GM12864 (cell line): ENCODE measurements at places on chromosomes 4 and X.
A peak's percentile ranks its signal among the peaks of the same experiment; 100 is the strongest.

- DNase-seq, result no peak
Observed at GRCh38 chrX:132231587-132231986, 12.3 kb upstream of the RAP2C start.

- DNase-seq, result no peak
Observed at GRCh38 chrX:138890491-138890890, 179.0 kb upstream of the FGF13 start.

DNA sequence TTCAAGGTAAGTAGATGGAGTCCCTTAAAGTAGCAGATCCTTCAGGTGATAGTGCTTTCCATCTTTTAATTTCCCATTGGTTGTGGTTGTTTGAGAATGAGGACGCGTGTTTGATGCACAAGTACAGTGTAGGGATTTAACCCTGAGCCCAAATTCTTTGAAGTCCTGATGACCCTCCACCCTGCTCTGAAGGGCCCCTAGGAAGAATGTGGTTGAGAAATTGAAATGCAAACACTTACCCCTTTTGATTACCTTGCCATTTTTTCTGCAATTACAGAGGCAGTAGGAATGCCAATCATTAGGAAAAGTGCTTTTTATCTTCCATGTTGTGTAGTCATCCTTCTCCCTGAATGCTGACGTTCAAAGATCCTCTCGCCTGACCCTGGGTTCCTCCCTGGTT is 112.4 kb downstream of the ZNF518B start:
- DNase-seq, result no peak

- no peak for DNase-seq
Observed at GRCh38 chrX:38805432-38806389, 4.5 kb downstream of the MID1IP1 start.

GRCh38 chrX:70168238-70169188 is 8.8 kb upstream of the DGAT2L6 start:
- DNase-seq, result no peak

- DNase-seq, result no peak
Observed at GRCh38 chr4:137901114-137901513, 341.0 kb downstream of the SLC7A11 start.

DNA sequence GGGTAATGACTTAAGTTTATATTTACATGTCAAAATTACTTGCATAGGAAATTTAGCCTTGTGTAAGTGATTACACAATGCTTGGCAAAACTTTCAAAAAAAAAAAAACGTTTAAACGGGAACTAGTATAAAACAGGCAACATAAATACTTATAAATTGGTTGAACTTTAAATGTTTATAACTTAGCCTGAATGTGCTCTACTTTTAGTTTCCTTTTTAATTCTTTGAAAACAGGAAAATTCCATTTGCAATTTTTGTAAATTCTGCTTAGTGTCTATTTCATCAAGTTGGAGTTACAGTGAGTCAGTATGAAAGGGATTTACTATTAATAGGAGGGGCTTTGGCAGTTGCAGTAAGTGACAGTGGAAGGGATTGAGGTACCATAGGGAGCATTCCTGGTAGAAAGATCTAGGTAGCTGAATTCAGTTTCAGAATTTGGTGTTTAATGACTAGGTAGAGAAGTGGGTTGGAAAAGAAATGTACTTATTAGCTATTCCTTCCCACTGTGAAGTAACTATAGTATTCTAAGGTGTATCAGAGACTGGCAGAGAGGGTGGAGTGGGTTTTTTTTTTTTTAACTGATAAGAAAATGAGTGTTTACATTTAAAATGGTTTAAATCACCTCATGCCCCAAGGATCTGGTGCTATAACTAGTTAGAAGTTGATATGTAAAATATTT is 2.8 kb downstream of the STAG2 start:
- DNase-seq, result no peak

DNA sequence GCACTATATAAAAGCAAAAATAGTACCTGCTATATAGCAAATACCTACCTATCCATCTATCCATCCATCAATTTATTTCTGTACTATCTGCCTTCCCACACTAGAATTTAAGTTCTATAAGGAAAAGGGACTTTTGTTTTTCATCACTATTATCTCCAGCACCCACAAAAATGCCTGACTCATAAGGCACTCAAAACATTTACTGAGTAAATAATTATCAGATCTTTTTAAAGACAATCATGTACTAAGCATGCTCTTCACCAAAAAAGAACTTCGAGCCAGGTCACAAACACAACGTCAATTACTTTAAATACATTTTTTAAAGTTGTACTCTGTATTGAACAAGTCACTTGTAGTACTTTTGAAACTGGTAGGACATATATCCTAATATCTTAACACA is 119.9 kb downstream of the FBXW7 start:
- DNase-seq, result no peak

- DNase-seq, result no peak
Observed at GRCh38 chrX:43876680-43877079, 5.6 kb downstream of the MAOB start.

DNA sequence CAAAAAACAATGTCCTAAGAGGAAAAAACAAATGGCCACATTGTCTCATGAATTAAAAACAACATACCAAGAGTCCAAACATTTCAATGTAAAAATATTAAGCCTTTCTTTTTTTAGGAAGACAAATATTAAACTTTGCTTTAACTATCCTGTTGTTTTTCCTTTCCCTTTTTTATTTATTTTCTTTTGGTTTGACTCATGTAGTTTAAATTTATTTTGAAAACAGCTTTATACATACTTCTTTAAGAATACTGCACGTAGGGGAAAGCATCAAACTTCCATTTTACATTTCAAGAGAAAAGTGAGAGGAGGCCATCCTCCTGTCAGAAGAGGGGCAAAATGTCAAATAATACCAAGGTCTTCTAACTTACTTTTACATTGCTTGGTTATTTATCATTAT is 8.7 kb downstream of the GAB1 start:
- no peak for DNase-seq

DNA sequence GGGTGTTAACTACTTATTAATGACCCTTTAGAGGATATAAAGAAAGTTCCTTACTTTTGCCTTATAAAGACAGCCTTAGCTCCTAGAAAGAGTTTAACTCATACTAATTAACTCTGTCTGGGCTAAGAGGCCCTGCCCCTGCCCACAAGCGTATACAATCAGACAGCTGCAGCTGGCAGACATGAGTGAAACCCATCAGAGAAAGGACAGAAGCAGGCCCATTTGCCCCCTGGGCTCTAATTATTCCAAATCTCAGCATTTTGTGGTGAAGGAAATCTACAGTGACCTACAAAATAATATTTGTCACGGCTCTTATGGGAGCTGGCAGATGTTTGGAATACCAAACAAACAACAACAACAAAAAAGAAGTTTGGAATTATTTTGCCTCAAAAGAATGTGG is 71.8 kb downstream of the CHRDL1 start:
- DNase-seq, result no peak

DNA sequence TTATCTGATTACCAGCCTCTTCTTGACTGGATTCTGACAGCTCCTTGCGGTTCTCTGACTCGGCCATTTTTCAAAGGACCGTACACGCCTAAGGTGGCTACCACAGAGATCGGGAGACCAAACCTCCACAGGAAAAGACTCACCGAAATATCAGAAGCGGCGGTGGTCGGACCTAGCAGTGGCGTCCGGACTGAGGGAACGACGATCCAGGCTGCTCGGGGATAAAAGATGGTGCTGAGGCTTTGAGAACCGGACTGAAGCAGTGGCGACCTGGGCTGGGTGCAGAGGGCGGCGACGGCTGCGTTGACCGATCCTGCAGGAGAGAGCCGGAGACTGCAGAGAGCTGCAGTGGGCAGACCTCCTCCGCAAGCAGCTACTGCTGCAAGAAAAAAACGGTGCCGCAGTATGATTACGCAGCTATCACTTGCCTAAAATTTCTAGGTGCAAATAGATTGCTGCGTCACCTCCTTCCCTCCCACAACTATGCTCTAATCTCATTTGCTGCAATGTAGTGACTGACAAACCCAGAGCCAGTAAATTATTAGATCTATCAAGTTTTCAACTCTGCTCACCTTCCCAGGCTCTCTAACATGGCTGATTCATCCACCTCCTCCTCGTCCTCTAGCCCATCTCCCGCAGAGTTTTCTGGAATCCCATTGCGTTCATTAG is at the start of gene NAP1L2:
NAP1L2 (minus strand) TSS at position 426 of the 669 bp plus-strand sequence; CDS start at position 67, 359 bp downstream.
- DNase-seq, result no peak

DNA sequence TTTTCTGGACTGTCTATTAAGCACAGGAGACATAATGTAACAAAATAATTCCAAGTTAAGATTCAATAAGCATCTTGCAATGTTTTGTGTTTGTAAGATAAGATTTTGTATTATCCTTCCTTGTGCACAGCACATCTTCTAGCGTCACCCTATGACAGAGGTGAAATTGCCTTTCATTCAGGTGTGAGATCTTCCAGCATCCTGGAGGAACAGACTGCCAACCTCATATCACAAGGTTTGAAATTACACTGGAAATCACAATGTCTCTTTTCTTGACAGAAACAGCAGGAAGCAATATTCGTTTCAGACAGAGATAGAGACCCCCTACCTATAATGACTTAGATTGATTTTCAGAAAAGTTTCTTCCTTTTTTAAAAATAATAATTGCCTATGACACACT is 668.6 kb downstream of the GABRG1 start:
- no peak for DNase-seq

GRCh38 chrX:45404206-45404605 is 203.5 kb upstream of the DIPK2B start:
- no peak for DNase-seq

DNA sequence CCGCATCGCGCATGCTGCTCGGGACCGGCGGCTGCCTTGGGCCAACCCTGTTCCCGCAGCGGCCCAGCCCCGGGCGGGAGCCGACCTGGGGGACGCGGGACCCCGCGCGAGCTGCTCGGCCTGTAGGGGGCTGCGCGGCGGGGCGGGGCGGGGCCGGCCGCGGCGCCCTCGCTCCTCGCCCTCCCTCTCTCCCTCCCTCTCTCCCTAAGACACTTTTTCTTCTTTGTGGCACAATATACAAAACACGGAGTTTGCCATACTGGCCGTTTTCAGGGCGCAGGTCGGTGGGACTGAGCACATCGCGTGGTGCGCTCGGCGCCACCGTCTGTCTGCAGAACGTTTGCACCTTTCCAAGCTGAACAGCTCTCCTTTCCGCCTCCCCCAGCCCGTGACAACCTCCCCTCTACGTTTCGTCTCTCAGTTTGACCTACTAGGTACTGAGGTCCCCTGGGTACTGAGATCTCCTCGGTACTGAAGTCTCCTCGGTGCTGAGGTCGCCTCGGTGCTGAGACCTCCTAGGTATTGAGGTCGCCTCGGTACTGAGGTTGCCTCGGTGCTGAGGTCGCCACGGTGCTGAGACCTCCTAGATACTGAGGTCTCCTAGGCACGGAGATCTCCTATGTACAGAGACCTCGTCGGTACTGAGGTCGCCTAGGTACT is 261.1 kb upstream of the PLCXD1 start:
- DNase-seq, result no peak

DNA sequence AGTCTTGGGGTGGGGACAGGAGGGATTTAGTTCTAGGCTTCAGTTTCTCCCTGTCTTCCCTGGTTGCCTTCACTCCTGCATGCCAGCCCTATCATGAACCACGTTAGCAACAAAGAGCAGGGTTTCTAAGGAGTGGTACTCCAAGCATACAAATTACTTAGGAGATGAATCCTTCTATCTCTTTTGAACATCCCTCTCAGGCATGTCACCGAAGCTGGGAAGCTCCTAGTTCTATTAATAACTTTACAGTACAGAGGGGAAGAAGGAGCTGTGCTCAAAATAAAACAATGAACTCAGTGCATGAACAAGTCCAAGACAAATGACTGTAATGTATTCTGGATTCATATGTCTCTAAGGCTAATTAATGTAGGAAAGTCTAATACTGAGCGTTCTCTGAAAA is 450.6 kb upstream of the RASGEF1B start:
- DNase-seq, result no peak

DNA sequence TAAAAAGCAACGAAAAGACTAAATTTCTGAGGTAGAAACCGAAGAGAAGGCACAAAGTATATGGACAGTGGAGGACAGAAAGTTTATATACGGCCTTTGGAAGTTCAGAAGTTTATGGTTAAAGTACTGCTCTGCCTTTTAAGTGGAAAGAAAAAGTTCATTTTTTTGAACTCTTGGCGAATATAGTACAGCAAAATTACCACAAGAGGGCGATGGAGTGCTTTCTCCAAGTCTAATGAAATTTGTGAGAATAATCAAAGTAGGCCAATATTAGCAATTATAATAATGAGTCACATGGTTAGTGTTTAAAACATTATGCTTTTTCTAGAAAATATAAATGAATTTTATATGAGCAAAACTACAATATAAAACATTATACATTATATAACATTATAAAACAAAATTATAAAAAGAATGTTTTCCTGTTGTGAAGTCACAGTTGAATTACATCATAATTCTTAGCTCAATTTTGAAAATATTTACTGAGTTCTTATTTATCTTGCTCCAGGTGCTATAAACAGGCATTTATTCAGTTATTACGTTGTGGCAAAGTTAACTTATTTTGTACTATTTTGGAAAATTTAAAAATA is 136.2 kb upstream of the BMPR1B start:
- peak; percentile 12 for DNase-seq

GRCh38 chr4:96887857-96888256 is 1048.0 kb downstream of the PDHA2 start:
- no peak for DNase-seq

- DNase-seq, result no peak
Observed at GRCh38 chr4:74092957-74093356, 6.0 kb downstream of the CXCL2 start.

- DNase-seq, result no peak
Observed at GRCh38 chr4:152052451-152053057, 291.7 kb upstream of the GATB start.

DNA sequence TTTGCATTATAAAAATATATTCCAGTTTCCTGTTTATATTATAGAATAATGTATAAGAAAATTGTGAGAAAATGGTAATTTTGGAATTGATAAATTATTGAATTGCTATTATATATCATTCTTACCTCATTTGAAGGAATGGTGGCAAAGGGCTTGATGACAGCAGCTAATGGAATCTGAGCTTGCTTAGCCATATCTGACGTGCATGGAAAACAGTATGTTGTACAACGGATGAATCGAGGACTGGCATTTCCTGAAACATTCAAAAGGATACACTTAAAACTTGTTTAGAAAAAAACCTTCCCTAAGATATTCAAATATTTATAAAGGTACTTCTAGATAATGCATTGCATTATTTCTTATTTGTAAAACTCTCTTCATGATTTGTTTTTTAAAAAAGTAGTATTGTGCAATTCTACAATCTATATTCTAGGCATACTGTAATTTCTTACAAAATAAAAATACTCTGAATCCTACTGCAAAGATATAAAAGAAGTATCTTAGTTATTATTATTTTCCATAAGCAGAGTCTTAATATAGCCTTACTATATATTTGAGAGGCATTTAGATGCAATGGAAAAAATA is 38.3 kb downstream of the SEC24D start:
- DNase-seq, result no peak

DNA sequence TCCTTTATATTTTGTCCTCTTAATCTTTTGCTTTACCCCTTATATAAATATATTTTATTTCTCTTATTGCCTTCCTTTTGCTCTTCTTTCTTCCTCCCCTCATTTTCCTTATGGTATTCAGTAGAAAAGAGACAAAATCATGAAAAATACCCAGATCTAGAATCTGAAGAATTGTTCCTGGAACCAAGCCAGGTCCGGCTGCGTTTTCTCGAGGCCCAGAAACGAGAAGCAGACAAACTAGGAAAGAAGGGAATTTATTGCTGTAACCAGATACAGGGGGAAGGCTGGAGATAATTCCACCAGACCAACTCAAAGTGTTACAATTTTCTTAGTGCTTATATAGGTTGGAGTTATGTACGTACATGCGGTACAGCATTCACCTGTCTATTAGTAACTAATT is 328.7 kb downstream of the GABRG1 start:
- no peak for DNase-seq

GRCh38 chr4:14178421-14178820 is 550.9 kb upstream of the BOD1L1 start:
- peak; percentile 66 for DNase-seq
